Activated T-helper 2 cell treated with anti-CD3 and anti-CD28 coated beads, Interferon-gamma antibody, Interleukin-2, Interleukin-4, amounts not matched to agents 10 μg/mL and 5 μg/mL and 100 μg/mL, durations not matched to agents 14 hours and 24 hours and 36 hours (primary cell): ENCODE measurements at places on chromosomes 16 and 17. TPM values are rescaled to one million over a fixed set of nuclear protein-coding genes. Genes with fewer than 3 reads are reported as not detected.

The PCGF2 gene
- 5.8 and 7.4 TPM in 2 replicates for total RNA-seq

DNA sequence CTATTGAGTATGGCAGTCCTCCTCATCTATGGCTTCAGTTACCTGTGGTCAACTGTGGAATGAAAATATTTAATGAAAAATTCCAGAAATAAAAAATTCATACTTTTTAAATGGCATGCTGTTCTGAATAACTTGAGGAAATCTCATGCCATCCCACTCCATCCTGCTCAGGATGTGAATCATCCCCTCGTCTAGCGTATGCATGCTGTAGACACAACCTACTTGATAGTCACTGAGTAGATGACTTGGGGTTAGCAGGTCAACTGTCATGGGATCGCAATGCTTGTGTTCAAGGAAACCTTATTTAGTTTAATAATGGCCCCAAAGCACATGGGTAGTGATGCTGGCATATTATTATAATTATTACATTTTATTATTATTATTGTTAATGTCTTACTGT lies 4.8 kb upstream of the VAC14 start:
- no peak for DNase-seq

DNA sequence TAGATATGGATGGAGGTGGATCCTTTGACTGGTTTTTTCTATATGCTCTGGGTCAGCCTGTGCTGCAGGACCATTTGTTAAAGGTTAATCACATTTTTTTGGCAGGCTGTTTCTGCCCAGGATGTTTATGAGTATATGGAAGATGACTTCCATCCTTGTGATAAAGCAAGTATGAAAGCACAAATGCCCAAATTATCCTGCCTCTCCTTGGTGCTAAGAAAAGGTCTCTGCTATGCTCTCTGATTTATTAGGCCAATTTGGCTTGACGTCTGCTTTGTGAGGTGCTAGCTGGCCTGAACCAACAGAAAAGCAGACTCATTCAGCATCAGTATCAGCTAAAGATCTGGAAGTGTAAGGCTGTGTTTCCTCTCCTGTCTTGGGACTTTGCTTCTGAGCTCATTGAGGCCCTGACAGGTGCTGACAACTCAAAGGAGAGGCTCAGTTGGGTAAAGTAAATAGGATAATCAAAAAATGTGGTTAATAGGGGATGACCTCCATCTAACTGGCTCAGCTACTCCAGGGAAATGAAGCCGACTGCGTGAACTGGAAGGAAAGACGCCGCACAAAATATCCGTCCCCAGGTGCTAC lies 15.2 kb downstream of the ANKRD40 start:
- DNase-seq = no peak

- no peak for DNase-seq
Measured at GRCh38 chr17:17321356-17322025, 18.3 kb downstream of the NT5M start.

- DNase-seq = no peak
Measured at GRCh38 chr17:79562931-79563210, 48.0 kb downstream of the RBFOX3 start.

DNA sequence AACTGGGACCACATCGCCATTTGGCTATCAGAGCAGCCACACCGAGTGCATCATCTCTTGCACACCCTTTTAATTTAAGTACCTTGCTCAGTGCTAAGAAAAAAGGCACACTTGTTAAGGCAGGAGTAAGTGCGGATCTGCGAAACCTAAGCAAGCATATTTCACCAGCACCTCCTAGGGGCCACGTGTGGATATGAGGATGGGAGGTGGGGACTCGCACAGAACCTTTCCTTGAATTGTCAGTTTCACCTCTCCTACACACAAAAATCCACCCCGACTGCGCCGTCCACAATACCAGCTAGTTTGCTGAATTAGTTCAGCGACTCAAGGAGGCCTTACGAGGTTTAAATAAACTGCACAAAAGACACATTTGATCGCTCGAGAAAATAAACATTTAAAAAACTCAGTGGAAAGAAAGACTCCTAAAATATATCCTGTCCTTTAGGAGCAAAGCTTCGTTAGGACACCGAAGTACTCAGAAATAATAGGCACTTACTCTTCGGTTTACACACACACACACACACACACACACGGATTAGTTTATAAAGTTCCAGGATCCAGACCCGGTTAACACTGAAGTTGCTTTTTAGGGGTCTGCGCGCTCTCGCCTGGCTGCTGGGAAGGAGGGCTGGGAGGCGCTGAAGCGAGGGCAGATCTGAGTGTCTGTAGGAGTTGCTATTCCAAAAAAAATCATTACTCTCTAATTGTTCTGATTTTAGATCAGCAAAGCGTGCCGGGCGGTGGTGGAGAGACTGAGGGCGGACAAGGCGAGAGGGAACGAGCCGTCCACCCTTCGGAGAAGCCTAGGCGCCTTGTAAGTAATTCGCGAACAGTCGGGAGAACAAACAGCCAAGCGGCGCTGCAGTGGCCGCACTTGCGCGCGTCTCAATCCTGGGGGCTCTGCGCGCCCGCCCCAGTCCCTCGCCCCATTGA lies 1.0 kb upstream of the KCNJ2 start:
- peak; percentile 12 for DNase-seq

GRCh38 chr17:73952082-73952479 lies 251.4 kb upstream of the RPL38 start:
- no peak for DNase-seq

DNA sequence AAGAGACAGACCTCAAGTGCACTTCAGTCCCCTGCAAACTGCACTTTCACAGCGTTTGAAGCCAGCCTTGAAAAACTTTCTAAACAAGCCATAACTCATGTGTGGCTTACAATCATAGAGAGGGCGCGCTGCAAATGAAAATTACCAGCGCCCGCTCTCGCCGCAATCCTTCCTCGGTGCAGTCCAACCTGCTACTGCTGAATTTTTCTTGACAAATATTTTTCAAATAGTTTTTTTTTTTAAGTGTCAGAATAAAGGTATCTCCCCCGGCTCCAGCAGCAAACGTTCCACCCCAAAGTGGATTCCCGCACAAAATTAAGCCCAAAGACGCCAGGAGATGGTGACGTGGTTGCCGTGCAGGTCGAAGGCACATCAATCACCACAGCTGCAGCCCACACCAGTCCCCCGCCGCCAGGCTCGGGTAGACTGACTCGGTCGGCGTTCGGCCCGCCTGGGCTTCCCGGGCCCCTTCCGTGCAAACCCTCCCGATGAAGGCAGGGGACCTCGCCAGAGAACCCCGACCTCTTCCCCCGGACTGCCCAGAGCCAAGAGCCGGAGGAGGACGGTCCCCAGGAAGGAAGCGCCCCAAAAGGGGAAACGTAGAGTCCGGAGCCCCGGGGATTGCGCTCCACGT lies 630 bp downstream of the GRB2 start:
- peak; percentile 52 for DNase-seq

GRCh38 chr17:78374189-78374588 lies 4.3 kb upstream of the PGS1 start:
- no peak for DNase-seq
